A549 treated with RU486 at 1 μM for 4 hours (cell line): ENCODE measurements at places on chromosomes 16 and 17. TPM values are rescaled to one million over a fixed set of nuclear protein-coding genes. Genes with fewer than 3 reads are reported as not detected.

SULT1A3 gene
- total RNA-seq: 5.1 to 10.6 TPM (median 7.9 TPM) in 5 replicates

FOXN1 gene
- total RNA-seq: not detected in 5 replicates

CTRB2 gene
- total RNA-seq: not detected in 5 replicates

IRX6 gene
- not detected in 5 replicates for total RNA-seq

PHKG2 gene
- 16.5 to 27.8 TPM (median 22.1 TPM) in 5 replicates for total RNA-seq

TBC1D3K gene
- total RNA-seq: not detected in 5 replicates
